Hypothalamus (tissue), 51 donors: ENCODE measurements at places on chromosomes 1 and 21.

DNA sequence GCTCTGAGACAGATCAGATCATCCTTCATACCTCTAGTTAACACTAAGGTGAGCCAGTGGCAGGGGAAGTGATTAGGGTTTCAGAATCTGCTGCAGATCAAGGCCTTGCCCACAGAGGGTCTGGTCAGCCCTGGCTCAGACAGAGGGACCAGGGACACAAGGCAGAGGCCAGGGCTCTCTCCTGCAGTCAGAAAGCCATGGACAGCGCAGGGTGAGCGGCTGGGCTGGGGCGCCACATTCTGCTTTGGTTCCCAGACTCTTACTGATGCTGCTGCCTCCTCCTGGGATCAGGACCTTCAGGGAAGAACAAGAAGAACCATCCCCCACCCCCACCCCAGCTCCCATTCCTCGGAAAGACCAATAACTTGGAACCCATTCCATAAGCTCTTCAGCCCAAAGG is 43.1 kb downstream of the GPR161 start:
- no peak for DNase-seq

DNA sequence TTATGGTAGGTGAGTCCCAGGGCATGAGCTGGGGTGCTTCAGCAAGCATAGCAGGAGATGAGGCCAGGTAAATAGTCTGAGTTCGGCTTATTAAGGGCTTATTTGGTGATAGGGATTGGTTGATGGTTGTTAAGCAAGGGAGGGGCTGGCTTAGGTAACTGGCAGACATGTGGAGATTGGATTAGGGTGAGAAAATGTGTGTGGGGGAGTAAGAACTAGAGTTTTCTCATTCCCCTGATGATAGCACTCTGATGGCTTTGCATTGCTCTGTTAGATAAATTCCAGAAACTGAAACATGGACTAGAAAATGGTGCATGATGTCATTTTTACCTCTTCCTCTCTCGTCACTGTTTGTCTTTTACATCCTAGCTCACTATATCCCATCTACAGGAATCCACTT is 53.6 kb downstream of the FGGY start:
- no peak for DNase-seq

- no peak for DNase-seq
Measured at GRCh38 chr1:91696321-91696720, 189.6 kb downstream of the TGFBR3 start.

DNA sequence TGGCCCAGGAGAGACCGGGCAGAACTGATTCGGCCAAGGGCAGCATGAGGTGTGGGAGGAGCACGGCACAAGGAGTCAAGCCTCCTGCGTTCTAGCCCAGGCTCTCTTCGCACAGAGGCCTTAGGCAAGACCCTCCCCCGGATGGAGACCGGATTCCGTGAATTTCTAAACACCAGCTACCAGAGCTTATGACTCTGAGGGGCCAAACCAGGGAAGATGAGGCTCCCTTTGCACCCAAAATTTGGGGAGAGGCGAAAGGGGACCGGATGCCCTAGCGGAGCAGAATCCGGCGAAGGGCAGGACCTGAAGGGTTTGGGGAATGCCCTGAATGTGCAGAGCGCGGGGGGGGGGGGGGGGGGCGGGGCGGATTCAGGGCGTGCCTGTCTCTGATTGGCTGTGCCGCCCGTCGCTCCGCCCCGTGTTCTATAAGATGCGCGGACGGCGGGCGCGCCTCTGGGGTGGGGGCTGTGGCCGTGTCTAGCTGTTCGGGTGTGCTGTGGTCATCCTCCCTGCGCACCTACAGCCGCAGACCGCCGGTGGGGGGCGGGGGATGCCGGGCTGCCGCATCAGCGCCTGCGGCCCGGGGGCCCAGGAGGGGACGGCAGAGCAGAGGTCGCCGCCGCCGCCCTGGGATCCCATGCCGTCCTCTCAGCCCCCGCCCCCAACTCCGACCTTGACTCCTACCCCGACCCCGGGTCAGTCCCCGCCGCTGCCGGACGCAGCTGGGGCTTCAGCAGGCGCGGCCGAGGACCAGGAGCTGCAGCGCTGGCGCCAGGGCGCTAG is at the start of gene TRNP1:
TSS of gene TRNP1 (plus strand) at position 456 of the 783 bp plus-strand sequence. CDS start at position 551, 95 bp downstream.
- DNase-seq, result peak; percentile 73
